ENCODE measurements at places on chromosomes 1 and 21.
A peak's percentile ranks its signal among the peaks of the same experiment; 100 is the strongest.

- DNase-seq, result no peak
Observed at GRCh38 chr1:160399544-160400222, 681 bp upstream of the VANGL2 start.

- no peak for DNase-seq
Observed at GRCh38 chr1:17920881-17921640, 165.9 kb downstream of the ACTL8 start.

DNA sequence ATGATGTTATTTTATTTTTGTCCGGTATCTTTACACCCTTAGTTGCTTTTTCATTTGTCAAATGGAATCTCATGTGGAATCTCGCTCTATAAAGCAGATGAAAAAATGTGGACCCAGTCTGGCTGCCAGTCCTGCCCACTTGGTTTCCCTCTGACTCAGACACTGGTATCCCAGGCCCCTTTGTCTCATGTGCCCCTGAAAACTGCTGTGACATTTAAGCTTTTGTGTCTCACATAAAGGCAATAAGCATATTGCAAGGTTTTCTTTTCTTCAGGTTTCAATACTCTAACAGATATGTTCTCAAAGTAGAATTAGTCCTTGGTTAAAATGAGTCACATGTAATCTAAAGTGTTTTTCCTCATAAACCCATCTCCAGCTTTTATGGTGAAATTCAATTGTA lies 183.3 kb downstream of the ST6GALNAC3 start:
- no peak for DNase-seq

- no peak for DNase-seq
Observed at GRCh38 chr1:184900507-184900906, 73.8 kb downstream of the NIBAN1 start.

DNA sequence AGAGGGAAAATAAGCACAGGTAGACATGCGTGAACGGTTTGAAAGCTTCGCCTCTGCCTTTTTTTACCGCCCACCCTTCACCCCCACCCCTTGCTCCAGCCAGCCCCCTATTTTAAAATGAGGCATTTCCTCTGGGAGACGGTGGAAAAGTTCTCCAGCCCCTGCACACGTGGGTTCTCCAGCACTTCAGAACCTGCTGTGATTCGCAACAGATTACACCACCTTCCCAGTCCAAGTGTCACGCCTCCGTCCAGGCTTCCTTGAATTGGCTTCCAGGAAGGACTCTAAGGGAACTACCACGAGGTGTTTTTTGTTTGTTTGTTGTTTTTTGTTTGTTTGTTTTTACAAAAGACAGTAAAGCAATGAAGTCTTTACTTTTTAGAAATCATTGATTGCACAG lies 2.6 kb downstream of the LRRC7 start:
- DNase-seq, result no peak

DNA sequence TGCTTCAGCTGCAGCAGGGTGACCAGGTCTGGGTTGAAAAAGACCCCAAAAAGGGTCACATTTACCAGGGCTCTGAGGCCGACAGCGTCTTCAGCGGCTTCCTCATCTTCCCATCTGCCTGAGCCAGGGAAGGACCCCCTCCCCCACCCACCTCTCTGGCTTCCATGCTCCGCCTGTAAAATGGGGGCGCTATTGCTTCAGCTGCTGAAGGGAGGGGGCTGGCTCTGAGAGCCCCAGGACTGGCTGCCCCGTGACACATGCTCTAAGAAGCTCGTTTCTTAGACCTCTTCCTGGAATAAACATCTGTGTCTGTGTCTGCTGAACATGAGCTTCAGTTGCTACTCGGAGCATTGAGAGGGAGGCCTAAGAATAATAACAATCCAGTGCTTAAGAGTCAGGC lies 2.9 kb downstream of the C1QA start:
- DNase-seq, result no peak

DNA sequence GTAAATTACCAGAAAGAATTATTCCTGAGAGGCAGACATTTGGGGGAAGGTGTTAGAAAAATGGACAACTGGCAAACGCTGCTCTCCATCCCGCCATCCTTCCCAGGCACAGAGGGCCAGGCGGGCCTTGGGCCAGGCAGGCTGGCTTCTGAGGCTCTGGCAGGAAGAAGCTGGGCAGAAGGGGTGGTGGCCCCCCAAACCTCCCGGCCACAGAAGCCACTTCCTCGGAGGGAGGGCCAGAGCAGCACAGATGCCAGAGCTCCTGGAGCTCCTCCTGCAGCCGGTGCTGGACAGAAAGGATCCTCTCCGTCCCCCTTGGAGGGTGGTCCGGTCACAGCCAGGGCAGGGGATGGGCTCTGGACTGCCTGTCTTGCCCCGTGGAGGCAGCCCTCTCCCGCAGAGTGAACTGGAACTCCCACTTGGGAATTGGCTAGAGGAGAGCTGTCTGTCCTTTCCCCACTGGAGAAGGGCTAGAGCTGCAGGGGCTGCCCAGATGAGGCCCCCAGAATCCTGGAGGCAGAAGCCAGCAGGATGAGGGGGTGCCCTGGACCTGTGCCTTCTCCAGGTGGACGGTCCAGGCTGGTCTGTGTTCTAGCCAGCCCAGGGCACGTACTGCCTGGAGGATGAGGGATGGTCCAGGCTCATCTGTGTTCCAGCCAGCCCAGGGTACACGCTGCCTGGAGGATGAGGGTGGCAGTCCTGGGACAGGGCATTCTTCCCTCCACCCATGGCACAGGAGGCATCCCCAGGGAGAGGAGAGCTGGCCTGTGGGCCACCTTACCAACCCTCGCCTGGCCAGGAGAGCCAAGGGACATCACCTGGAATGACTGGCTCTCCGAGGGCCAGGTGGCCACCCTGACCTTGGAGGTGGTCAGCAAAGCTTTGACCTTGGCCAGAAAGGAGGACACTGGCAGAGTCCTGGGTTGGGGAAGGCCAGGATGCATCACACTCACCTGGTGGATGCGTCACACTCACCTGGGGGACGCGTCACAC lies 47.4 kb upstream of the ACTRT2 start:
- peak; percentile 41 for DNase-seq

DNA sequence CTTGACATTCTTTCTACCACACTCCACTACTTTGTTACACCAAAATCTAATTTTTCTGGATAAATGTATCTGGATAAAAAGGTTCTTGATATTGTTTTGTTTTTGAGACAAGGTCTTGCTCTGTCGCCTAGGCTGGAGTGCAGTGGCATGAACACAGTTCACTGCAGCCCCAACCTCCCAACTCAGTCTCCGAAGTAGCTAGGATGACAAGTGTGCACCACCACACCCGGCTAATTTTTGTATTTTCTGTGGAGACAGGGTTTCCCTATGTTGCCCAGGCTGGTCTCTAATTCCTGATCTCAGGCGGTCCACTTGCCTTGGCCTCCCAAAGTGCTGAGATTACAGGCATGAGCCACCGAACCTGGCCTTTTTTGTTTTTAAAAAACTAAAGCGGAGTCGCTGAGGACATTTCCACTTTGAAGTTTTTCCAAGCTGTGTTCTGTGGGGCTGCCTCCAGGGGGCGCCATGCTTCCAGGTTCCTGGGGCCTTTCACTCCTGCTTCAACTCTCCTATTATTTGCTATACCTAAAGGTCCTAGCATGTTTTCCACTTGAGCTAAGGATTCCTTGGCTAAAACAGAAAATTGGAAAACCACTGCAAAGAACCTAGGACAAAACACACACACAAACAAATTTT lies 14.1 kb upstream of the NCMAP start:
- DNase-seq, result no peak

DNA sequence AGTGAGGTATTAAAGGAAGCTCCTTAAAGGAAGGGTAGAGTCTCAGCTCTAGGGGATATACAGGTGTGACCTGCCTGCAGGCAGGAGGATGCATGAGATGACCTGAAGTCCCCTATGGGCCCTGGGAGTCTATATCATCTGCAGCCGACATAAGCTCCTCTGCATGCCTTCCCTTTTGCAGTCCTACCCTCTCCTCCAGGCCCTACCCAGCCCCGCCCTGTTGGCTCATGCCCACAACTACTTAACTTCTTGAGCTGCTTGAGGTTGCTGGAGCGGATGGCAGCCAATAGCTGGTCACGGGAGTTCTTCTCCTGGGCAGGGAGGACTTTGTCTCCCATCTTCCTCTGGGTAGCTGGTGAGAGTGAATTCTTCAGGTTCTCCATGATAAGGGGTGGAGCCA lies 10.3 kb downstream of the SHISA4 start:
- no peak for DNase-seq

DNA sequence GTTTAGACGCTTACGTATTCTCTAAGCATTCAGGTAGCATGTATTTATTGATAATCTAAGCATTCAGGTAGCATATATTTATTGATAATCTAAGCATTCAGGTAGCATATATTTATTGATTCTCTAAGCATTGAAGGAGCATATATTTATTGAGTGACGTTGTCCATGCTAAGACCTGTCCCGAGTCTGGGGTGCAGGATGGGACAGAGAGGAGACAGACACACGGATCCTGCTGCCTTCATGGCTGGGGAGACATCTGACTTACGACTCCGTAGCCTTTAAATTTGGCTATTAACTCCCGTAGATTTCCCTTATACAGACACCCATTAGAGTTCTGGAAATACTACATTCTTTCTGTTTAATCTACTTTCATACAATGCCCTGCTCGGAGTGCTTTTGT lies 982 bp downstream of the SCCPDH start:
- DNase-seq, result no peak

DNA sequence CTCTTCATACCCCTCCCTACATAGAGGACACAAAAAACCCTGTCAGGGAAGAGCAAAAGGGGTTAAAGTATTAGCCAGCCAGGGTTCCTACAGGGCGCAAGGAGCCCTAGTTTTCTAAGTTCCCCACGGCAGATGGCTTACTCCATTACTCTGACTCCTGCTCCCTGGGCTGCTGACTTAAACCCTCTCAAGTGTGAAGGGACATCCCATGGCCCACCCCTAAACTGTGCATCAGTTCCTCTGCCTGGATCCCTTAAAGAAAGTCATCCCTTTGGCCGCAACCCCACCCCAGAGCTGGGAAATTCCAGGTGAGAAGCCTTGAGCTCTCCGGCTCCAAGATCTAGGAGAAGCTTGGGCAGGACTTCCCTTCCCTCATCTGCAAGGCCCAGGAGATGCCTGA lies 236.0 kb downstream of the TOMM20 start:
- no peak for DNase-seq

DNA sequence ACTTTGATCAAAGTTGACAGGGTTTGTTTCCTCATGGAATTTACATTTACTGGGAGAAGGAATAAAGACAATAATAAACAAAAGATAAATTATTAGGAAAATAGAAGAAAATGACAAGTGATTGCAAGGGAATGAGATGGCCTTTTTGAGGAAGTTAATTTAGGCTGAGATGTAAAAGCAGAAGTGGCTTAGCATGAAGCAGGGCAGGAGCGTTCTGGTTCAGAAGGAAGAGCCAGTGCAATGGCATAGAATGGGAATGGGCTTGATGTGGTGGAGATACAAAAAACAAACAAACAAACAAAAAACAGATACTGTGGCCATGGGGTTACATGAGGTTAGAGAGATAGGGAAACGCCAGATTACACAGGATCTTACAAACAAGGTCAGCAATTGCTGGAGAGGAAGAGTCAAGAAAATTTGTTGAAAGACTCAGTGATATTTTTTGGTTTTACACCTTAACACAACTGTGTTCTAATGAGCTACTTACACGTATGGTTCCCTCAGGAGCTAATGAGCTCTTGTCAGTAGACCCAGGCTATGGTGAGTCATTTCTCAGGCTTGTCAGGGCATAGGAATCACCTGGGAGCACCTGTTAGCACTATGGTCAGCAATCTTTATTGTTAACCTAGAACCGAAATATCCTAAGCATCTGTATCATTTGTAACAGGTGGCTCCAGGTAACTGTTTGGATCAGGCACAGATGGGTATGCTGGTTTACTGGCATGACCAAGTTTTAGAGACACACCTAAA lies 8.7 kb upstream of the CADM3 start:
- DNase-seq, result no peak

- DNase-seq, result no peak
Observed at GRCh38 chr1:147627435-147628110, 42.8 kb downstream of the ACP6 start.

DNA sequence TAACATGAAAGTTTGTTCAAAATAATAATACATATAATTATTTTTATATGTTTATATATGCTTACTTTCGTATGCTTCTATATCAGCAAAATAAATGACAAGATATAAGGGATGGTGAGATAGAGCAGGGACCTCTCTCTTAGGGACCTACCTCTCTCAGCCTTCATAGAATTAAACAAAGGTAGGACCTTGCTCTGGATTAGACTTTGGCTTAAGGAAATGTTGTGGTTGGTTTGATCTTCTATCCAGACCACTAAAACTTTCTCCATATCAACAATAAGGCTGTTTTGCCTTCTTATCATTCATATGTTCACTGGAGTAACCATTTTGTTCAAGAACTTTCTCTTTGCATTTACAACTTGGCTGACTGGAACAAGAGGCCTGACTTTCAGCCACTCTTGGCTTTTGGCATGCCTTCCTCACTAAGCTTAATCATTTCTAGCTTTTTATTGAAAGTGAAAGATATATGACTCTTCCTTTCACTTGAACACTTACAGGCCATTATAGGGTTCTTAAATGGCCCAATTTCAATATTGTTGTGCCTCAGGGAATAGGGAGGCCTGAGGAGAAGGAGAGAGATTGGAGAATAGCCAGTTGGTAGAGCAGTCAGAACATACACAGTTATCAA lies 14.4 kb downstream of the FRRS1 start:
- DNase-seq, result no peak

DNA sequence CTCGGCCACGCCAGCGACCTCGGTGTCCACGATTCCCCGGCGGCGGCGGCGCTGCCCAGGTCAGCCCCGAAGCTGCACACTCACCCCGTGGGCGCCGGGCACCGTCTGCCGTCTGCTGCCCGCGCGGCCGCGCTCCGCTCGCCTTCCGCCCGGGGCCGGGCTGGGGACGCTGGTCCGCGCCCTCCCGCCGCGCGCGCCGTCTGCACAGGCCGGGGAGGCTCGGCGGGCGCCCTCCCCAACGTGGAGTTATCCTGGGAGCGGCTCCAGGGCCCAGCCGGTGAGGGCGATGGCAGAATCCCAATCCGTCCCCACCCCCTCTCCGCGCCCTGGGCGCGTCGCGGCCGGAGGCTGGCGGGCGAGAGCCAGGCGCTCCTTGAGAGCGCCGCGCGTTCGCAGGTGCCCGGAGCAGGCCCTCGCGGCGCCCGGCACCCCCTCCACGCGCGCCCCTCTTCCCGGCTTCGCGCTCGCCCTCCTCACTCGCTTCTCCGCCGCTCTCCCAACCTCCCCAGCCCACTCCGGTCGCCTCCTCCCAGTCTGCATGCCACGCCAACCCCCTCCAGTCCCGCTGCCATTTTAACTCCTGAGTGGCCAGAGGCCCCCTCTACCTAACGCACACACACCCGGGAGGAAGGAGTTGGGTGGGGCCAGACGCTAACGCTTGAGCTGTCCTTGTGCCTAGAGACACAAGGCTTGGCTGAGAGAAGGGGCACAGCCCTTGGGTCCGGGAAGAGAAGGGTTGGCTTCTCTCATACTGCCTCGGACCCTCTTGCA lies at the start of gene LRRN2:
LRRN2 (minus strand) TSS at position 503 of the 771 bp plus-strand sequence. CDS start 65,746 bp downstream, outside the sequence.
- no peak for DNase-seq
